ENCODE measurements at places on chromosomes 13 and 19.

DNA sequence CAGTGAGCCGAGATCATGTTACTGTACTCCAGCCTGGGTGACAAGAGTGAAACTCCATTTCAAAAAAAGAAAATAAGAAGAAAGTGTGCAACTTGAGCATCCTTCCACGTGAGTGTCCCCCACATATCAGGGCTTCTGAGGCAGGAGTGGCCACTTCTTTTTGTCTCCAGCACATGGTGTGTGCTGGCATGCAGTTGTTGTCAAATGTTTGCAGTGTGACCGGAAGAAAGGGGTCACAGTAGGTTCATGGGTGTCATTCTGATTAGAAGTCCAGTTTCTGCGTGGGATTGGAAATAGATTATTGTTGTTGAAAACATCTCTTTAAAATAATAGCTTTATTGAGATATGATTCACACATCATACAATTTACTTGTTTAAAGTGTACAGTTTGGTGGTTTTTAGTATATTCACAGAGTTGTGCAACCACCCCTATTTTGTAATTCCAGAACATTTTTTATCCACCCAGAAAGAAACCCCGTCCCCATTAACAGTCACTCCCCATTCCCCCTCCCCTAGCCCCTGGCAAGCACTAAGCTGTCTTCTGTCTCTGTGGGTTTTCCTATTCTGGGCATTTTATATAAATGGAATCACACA lies 2.2 kb downstream of the CRTC1 start:
- DNase-seq = no peak

DNA sequence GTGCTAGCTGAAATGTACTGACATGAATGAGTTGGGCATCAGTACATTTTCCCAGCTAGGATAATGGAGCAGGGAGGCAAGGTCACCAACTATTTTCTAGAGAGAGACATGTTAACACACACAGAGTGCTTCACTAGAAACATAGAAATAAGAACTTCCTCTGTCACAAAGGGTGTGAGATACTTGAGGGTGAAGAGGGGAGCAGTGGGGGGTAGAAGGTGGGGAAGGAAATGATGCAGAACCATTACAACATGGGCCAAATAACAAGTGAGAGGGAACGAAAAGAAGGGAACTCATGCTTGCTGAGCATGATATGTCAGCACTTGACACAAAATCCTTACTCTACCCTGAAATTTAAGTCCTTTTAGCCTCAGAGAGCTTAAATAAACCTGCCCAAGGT lies 87.8 kb upstream of the RFC3 start:
- no peak for DNase-seq

GRCh38 chr19:33264881-33265445 lies 37.4 kb downstream of the CEBPA start:
- no peak for DNase-seq

- no peak for DNase-seq
These were observed 43.0 kb upstream of the HNRNPA1L2 start for GRCh38 chr13:52599037-52599847.

DNA sequence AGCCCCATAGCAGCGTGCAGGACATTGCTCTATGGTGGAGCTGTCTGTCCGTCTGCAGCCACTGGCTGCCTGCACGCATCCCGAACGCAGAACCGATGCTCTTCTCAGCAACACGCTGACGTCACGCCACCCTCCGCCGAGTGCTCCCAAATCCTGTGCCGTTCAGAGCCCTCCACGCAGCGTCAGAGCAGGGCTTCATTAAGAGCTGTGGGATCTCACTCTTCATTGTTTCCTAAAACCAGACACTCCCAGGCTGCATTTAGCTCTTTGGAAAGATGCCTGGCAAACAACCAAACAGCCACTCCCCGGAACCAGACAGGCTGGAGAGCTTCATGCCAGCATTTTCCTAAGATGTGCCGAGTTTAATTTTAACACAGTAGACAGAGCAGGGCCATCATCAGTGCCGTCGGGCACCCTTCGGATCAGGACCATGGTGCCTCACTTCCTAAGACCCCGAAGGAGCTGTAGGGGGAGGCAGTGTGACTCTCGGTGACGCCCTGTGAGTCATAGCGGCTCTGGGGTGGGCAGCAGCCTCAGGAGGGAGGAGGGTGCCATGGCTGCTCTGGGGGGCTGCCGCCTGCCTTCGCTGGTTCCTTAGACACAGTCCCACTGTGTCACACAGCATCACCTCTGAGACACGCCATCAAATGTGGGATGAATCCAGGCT lies 131.5 kb upstream of the MCF2L start:
- DNase-seq = no peak

DNA sequence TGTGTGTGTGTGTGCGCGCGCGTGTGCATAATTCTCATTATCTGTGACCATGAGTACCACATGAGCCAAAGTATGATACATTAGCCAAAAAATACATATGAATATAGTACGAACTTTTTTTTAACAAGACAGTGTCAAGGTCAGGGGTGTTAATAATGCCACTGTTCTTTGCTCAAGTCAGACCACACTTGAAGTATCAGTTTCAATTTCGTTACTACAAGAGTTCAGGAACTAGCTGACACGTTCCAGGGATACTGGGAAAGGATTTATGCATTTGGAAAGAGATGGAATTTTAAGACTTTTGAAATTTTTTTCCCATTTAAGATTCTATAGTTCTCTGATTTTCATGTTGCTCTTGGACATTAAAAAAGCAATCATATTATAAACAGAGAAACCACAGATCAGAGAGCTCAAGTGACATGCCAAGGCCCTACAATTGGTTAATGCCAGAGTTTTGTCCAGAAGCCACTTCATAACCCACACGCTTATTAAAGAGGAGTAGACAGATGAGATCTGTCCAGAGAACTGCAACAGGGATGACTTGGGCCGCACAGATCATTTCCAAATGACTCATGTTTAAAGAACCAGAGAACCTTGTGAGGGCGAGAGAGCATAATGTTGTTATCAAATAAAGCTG lies 718.8 kb upstream of the SGCG start:
- no peak for DNase-seq

DNA sequence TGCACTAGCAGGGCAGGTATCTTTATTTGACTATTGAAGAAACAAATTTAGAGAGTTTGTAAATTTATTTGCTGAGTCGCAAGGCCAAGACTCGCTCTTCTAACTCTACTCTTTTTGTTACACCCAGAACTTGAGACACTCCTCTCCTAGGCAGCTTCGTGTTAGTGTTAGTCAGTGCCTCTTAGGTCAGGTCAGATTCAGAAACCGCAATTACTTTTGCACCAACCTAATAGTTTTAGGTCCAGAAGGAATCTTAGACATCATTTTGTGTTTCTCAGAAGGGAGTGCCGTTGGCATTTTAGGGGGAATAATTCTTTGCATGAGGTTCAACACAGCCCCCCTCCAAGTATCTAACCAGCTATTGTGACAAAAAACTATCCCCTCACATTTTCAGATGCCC lies 8.8 kb downstream of the GPR180 start:
- no peak for DNase-seq

DNA sequence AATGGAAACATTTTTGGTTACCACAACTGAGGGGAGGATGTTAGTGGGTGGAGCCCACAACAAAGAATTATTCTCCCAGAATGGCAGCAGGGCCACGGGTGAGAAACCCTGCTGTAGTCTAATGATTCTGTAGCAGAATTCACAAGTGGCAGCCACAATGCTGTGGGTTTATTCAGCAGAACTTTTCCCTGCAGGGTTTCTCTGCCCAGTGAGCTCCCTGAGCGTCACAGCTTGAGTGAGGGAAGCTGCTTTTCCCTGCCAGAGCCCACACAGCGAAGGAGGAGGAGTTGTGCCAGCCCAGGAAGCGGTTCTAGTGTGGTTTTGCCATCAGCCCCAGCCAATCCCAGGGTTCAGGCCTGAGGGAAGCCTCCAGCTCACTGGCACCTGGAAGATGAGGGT lies 4.4 kb downstream of the ATP12A start:
- DNase-seq = peak; percentile 49

DNA sequence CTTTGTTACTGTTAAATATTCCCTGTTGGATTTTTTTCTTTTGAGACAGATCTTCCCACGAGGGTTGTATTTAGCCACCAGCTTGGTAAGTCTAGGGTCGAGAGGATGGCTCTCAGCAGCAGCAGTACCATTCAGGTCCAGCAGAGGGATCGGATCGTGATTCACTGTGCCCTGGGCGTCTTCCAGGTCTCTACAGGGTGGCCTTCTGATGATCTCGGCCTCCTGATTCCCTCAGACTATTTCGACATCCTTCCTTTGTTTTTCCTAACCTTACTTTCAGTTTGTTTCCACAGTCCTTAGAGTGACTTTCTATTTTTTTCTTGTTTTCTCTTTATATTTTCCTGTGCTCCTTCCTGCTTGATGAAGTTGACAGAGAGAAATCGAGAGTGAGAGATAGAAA lies 1436.9 kb downstream of the UQCRFS1 start:
- no peak for DNase-seq

GRCh38 chr19:4622695-4623421 lies 16.5 kb upstream of the TNFAIP8L1 start:
- no peak for DNase-seq

- no peak for DNase-seq
These were observed 30.8 kb upstream of the AKT2 start for GRCh38 chr19:40315812-40316470.

DNA sequence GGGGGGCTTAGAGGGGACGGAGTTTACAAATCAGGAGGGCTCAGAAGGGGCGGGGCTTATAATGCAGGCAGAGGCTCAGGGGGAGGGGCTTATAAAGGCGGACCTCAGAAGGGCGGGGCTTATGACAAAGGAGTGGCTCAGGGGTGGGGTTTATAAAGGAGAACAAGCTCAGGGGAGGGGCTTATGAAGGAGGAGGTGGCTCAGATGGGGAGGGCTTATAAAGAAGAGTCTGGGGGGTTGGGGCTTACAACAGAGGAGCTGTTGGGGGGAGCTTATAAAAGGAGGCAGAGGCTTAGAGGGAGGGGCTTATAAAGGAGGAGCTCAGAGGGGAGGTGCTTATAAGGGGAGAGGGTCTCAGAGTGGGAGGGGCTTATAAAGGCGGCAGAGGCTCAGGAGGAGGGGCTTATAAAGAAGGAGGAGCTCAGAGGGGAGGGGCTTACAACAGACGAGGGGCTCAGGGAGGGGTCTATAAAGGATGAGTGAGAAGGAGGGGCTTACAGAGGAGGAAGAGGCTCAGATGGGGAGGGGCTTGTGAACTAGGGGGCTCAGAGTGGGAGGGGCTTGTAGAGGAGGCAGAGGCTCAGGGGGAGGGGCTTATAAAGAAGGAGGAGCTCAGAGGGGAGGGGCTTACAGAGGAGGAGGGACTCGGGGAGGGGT lies 1.0 kb downstream of the SMIM24 start:
- DNase-seq = peak; percentile 60

DNA sequence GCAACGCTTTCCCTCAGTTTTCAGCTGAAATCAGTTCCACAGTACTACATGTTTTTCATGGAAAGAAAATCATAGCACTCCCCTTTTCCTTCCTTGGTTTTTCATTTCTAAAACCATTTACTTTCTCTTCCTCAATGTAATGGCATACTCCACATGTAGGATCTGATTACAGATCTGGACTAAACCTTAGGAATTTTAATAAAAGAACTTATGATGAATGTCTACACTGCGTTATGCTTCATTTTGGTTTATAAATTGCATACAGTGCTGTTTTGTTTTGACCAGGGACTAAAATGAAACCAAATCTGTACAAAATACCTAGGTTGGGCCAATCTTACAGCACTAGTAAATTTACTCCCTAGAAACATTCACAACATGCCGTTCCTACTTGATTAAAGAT lies 589.9 kb downstream of the TBC1D4 start:
- no peak for DNase-seq

DNA sequence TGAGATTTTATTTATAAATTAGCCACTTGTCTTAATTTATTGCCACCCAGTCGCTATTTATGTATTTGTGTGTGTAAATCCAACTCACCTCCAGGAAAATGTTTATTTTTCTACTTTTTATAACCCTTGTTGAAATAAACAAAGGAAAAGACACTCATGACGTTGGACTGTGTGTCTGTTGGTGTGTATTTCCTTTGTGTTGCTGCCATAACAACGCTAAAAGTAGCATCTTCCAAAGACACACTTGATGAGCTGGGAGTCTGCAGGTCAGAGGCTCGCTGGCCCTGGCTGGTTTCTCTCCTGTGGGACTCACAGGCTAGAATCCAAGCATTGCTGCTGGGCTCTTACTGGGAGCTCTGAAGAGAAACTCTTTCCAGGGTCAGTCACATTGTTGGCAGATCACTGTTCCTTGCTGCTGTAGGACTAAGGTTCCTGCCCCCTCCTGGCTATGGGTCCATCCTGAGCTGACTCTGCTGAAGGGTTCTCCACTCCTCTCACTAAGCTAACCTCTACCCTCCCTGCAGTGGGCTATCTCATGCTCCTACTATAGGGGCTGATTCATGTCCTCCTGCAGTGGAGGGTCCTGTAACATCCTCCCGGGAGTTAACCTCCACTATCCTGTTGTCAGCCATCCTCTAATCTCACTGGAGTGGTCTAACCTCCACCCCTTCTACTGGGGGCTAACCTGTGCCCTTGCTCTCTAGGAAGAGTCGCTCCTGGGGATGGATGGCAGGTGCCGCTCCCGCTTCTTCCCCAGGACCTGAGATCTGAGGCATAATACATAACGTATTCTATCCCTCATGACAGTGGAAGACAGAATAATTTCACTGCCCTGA lies 2.1 kb downstream of the IFNL2 start:
- DNase-seq = no peak
